ENCODE measurements at places on chromosomes 3 and 15. TPM values are rescaled to one million over a fixed set of nuclear protein-coding genes. Genes with fewer than 3 reads are reported as not detected.

- no peaks in the 10 kb centered on the region for H3K27me3 ChIP-seq
- H3K27ac ChIP-seq, result no peak overlapping the region
- no peaks in the 10 kb centered on the region for H3K36me3 ChIP-seq
- H3K4me3 ChIP-seq, result no peak overlapping the region
These were observed 270.3 kb downstream of the RYR3 start for GRCh38 chr15:33581032-33581431.

GRCh38 chr3:180011927-180012326 lies 24.8 kb downstream of the PEX5L start:
- H3K4me3 ChIP-seq, result no peak overlapping the region
- no peaks in the 10 kb centered on the region for H3K4me1 ChIP-seq
- H3K27me3 ChIP-seq, result no peaks in the 10 kb centered on the region
- H3K27ac ChIP-seq, result no peak overlapping the region
- no peak for DNase-seq

DNA sequence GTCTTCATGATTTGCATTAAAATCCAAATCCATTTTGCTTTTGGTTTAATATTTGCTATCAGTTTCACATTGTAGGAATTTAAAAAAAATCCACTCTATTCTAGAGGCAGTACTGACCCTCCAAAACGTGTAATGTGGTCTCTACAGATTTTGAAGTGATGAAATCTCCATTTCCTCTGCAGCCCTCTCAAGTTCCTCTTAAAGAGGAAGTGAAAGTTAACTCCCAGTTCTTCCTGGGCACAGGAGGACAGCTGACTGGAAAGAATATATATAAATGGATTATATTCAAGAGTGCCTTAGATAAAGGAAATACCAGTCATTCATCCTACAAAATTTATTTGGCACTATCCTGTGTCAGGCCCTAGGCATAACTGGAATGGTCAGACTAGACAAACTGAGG lies 83.5 kb upstream of the PLCL2 start:
- DNase-seq, result no peak
- no peak overlapping the region for H3K4me3 ChIP-seq
- no peaks in the 10 kb centered on the region for H3K36me3 ChIP-seq
- H3K27me3 ChIP-seq, result no peaks in the 10 kb centered on the region
- H3K4me1 ChIP-seq, result no peaks in the 10 kb centered on the region
- H3K27ac ChIP-seq, result no peak overlapping the region

DNA sequence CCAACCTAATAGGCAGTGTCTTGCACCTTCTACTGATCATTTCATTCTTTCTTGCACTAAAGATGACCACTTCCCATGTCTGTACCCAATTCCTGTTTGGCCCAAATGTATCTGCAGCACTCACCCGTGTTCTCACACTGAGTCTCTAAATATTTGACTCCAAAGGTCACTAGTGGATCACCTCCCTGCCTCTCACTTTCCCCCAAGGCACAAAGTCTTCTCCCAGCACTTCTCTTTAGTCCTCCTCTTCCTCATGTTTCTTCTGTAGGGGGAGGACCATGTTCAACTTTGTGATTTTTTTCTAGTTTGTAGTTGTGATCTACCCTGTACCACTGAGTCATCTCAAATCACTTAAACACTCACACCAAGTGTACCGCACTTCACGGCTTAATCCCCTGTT lies 13.9 kb downstream of the NR1I2 start:
- DNase-seq, result no peak
- no peak overlapping the region for H3K4me3 ChIP-seq
- no peak overlapping the region for H3K27ac ChIP-seq
- peaks cover 7% of the 10 kb centered on the region for H3K4me1 ChIP-seq
- H3K36me3 ChIP-seq, result no peaks in the 10 kb centered on the region

DNA sequence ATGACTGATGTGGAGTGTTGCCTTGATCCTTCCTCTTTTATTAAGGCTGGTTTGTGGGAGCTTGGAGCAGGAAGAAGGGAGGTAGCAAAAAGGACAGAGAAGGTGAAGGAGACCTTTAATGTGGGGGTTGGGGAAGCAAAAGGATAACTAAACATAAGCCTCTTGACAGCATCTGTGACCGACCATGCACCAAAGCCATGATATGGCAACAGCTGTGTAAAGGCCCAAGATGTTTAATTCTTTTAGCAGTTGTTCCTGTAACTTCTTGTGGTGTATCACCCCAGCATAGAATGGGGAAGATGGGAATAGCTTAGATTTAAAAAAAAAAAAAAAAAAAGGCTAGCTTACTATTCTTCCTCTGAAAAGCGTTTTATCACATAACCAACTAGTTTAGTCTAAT lies 194.7 kb downstream of the KLHL25 start:
- H3K27me3 ChIP-seq, result no peaks in the 10 kb centered on the region
- no peak overlapping the region for H3K27ac ChIP-seq
- peaks cover 7% of the 10 kb centered on the region for H3K36me3 ChIP-seq
- H3K4me3 ChIP-seq, result no peak overlapping the region
- no peaks in the 10 kb centered on the region for H3K4me1 ChIP-seq

GRCh38 chr15:101573951-101574350 lies 78.2 kb downstream of the TM2D3 start:
- no peak overlapping the region for H3K27ac ChIP-seq
- H3K4me1 ChIP-seq, result no peaks in the 10 kb centered on the region
- no peaks in the 10 kb centered on the region for H3K36me3 ChIP-seq
- DNase-seq, result no peak
- no peak overlapping the region for H3K4me3 ChIP-seq

DNA sequence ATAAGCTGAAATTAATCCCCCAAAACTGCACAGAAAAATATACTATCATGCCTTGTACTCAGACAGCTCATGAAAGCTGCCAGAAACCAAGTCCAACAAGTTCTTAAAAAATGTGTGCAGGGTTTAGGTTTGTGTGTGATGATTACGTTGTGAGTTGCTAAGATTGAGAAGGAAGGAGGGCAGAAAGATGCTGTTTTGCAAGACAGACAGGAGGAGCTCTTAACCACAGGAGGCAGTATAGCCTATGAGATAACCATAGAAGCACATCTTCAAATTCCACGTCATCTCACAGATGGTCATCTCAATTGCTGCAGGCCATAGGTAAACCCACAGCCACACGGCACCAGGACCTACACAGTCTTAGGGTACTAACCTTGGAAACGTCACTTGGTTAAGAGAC lies 191.9 kb downstream of the STT3B start:
- H3K4me3 ChIP-seq, result no peak overlapping the region
- H3K4me1 ChIP-seq, result no peaks in the 10 kb centered on the region
- no peaks in the 10 kb centered on the region for H3K36me3 ChIP-seq
- no peaks in the 10 kb centered on the region for H3K27me3 ChIP-seq
- H3K27ac ChIP-seq, result no peak overlapping the region

DNA sequence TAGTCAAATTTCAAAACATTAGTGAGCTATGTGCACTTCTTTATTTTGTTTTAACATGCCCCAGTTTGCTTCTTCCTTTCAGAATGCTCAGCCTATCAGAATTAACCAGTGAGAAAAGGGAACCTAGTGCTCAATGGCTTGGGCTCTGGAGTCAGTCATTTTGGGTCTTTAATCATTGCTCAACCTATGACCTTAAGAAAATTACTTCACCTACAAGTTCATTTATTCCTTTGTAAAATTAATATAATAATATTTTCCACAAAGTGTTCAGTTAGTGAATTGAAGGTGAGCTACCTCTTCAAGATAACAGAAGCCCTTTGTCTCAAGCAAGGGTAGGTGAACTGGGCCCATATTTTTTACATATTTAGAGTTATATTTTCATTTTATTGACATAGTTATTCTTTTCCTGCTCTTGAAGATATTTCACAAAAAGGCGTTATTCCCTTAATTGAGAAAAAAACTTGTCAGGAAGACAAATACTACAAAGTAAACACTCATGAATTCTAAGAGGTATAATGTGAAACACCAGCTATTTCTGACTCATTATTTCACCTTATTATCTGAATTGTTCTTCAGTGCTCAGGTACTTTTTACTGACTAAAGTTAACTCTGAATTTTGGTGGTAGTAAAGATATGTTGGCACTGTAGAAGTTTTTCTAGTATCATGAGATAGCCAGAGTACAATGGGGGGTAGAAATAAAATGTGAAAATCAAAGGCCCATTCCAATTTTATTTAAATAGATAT lies 415.5 kb downstream of the NAALADL2 start:
- DNase-seq, result no peak
- no peaks in the 10 kb centered on the region for H3K36me3 ChIP-seq
- no peak overlapping the region for H3K27ac ChIP-seq
- H3K4me1 ChIP-seq, result no peaks in the 10 kb centered on the region

DNA sequence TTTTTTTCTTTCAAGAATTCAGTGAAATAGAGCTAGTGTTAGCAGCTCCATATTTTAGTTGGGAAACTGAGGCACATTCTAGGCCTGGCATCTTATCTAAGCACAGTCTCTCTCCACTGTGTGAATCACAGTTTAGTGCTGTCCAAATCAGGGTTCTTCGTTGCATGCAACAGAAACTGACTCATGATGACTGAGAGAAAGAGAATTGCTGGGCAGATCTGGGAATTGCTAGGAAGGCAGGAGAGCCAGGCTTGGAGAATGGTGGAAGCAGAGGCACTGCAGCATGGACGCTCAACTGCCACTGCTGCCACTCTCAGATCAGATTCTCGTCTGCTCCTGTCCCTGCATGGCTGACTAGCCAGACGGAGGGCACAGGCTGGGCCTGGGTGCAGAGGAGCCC lies 40.7 kb upstream of the CHST2 start:
- no peaks in the 10 kb centered on the region for H3K36me3 ChIP-seq
- H3K4me3 ChIP-seq, result no peak overlapping the region
- no peak overlapping the region for H3K27ac ChIP-seq
- H3K4me1 ChIP-seq, result no peaks in the 10 kb centered on the region

GRCh38 chr3:126421573-126422119 lies 26.9 kb downstream of the CFAP100 start:
- no peak for DNase-seq
- H3K36me3 ChIP-seq, result no peaks in the 10 kb centered on the region
- H3K4me3 ChIP-seq, result no peak overlapping the region
- no peak overlapping the region for H3K27ac ChIP-seq
- no peaks in the 10 kb centered on the region for H3K4me1 ChIP-seq

- no peak for DNase-seq
- no peaks in the 10 kb centered on the region for H3K27me3 ChIP-seq
- H3K27ac ChIP-seq, result no peak overlapping the region
- no peak overlapping the region for H3K4me3 ChIP-seq
These were observed 117.6 kb upstream of the SAMMSON start for GRCh38 chr3:69881756-69882428.

- H3K4me3 ChIP-seq, result no peak overlapping the region
- no peak overlapping the region for H3K27ac ChIP-seq
- no peak for DNase-seq
- H3K36me3 ChIP-seq, result no peaks in the 10 kb centered on the region
- no peaks in the 10 kb centered on the region for H3K4me1 ChIP-seq
These were observed 154.3 kb upstream of the TRIM42 start for GRCh38 chr3:140523600-140523999.

GRCh38 chr3:157148196-157148889 lies 11.6 kb downstream of the CCNL1 start:
- no peaks in the 10 kb centered on the region for H3K4me1 ChIP-seq
- H3K27me3 ChIP-seq, result no peaks in the 10 kb centered on the region
- H3K36me3 ChIP-seq, result peaks cover 99% of the 10 kb centered on the region
- no peak overlapping the region for H3K4me3 ChIP-seq

GRCh38 chr3:186732169-186732766 lies 15.1 kb downstream of the KNG1 start:
- no peaks in the 10 kb centered on the region for H3K36me3 ChIP-seq
- H3K27me3 ChIP-seq, result peaks cover 9% of the 10 kb centered on the region
- no peak overlapping the region for H3K4me3 ChIP-seq
- no peak overlapping the region for H3K27ac ChIP-seq
- no peak for DNase-seq

The LRRC34 gene
- polyA plus RNA-seq, result 2.9 TPM

The FAM3D gene
- polyA plus RNA-seq, result not detected

The SNX22 gene
- 3.1 TPM for polyA plus RNA-seq

Measured in adrenal gland (tissue), 19 donors.